ENCODE measurements at places on chromosomes 4 and X.

DNA sequence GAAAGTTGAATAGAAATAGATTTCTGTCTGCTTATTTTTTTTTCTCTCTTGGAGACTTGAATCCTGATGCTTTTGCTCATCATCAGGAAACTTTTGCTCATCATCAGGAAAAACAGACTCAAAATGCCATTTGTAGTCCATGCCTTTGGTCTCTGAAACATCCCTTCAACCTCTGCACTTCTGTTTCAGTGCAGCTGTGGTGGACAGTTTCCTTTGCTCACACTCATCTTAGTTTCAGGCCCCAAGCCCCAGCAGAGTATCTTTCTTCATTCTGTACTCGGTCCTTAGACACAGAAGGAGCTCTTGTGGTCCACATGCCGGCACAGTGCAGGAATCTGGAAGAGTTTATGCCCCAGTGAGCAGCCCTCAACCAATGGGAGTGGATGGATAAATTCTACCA lies 337.9 kb downstream of the PPP3CA start:
- no peak for DNase-seq

GRCh38 chr4:155114790-155115189 lies 93.6 kb upstream of the NPY2R start:
- DNase-seq: no peak

- DNase-seq: no peak
These were observed 1026.4 kb upstream of the ADGRL3 start for GRCh38 chr4:60173718-60174117.

DNA sequence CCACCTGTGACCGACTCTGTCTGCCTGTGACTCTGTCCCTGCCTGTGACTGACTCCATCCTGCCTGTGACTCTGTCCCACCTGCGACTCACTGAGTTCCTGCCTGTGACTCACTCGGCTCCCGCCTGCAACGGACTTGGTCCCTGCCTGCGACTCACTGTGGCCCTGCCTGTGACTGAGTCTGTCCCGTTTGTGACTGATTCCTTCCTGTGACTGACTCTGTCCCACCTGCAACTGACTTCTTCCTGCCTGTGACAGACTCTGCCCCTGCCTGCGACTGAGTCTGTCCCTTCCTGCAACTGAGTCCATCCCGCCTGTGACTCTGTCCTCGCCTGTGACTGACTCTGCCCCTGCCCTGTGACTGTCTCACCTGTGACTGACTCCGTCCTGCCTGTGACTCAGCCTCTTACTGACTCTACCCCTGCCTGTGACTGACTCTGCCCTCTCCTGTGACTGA lies 9.6 kb upstream of the UVSSA start:
- no peak for DNase-seq

GRCh38 chrX:11995146-11995545 lies 143.1 kb upstream of the FRMPD4 start:
- DNase-seq: no peak

DNA sequence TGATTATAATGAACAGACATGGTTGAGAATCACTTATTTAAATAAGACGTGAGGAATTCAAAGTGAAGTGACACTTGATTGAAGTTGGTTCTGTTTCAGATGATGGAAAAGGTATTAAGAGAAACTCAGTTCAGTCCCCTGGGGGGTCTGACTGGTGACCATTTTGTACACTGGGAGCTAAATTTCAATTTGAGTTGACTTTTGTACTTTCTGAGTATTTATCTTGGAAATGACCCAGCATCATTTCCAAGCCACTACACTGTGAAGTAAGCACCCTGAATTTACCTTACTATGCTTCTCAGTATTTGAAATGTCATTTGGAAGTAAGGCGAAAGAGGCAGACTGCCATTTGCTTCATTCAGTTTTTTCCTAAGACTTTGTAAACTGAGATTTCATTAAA lies 73.4 kb downstream of the CNOT6L start:
- no peak for DNase-seq

DNA sequence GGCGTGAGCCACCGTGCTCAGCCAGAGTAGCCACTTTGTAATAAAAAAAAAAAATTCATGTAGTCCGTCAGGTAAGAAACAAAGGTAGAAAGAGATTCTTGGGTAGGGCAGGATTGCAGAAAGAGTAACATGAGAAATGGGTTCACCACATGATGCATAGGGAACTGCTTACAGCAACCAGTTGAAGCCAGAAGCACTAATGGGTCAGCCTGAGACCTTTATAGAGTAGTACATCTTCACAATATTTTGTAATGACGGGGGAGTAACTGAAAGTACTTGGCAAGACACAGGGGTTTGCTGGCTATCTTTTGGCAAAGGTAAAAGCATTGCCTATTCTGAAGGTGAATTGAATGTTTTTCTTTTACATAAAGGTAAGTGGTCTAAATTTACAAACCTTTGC lies 29.1 kb downstream of the FAM193A start:
- DNase-seq: no peak

- no peak for DNase-seq
These were observed 1066.0 kb downstream of the GLUD2 start for GRCh38 chrX:122113376-122113775.

GRCh38 chrX:8341814-8342590 lies 122.6 kb upstream of the VCX3B start:
- DNase-seq: no peak

DNA sequence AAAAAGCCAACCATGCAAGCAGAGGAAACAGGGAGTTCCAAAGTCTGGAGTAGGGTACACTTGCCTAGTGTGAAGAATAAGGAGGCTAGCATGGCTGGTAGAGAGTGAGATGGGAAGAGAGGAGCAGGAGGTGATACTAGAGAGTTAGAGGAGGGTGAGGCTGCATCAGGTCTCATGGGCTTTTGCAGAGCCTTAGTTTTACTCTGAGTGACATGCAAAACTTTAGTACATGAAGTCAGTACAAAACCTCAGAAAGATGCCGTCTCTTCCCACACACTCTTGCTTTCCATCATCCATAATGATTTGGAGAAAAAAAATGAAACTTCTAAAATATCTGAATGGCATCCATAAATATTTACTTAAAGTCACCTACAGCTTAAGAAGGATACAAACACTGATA lies 5.0 kb downstream of the OPRPN start:
- no peak for DNase-seq

GRCh38 chr4:164261831-164262230 lies 492.1 kb upstream of the SMIM31 start:
- no peak for DNase-seq

DNA sequence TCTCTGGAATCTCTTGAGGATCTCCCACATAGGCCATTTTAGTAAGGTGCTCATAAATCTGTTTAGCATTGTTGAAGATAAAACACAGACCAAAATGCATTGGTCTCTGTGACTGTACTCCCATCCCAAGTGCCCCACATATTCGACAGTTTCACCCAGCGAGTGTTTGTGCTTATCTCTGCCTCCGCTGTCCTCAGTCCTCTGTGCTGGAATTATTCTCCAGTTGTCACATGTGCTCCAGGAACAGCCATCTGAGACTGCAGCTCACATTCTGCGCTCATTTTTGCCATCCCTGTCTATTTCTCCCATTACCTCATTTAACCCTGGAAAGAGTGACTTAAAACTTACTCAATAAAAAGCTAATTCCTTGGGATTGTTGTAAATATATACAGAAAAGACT lies 27.6 kb upstream of the DCHS2 start:
- DNase-seq: no peak

DNA sequence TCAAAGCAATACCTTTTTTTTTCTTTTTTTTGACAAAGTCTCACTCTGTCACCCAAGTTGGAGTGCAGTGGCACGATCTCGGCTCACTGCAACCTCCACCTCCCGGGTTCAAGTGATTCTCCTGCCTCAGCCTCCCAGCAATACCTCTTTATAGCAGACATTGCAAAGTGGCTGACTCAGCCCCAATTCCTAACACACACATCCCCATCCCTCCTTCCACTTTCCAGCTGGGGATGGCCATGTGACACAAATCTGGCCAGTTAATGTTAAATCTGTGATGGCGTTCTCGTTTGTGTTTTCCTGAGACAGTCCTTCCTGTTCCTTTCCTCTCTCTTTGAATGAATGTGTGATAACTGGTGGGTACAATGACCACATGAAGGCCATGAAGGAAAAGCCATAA lies 276.2 kb upstream of the KLF3 start:
- DNase-seq: no peak

DNA sequence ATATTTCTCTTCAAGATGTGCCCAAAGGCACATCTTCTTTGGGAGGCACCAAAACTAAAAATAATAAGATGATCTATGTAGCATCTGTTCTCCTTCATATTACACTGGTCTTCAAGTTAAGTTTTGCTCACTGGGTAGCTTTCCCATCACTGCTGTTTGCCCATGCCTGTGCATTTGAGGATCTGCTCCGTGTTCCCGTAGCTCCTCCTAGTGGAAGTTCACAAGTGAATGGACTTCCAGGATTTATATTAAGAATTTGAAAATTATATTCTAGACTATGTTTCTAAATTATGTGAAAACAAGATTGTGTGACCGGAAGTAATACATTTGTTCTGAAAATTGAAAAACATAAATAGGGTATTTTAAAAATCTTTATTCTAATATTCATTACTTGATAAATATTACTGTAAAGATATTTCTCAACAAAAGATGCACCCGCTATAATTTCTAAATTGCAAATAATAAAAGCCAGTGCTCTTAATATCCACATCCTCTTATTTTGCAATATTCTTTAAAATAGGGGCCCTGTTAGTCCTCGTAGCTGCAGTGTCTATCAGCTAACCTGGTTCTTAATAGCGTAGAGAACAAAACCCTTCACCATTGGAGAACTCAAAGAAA lies 147.7 kb downstream of the RBM46 start:
- DNase-seq: no peak

DNA sequence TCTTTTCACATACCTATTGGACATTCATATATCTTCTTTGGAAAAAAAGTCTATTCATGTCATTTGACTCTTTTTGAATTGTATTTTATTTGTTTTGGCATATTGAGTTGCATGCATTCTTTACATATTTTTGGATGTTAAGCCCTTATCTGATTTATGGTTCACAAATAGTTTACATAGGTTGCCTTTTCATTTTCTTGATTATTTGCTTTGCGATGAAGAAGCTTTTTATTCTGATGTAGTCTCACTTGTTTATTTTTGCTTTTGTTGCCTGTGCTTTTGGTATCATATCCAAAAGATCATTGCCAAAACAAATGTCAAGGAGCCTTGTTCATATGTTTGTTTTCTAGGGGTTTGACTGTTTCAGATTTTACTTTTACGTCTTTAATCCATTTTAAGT lies 43.9 kb downstream of the SPOCK3 start:
- DNase-seq: no peak

DNA sequence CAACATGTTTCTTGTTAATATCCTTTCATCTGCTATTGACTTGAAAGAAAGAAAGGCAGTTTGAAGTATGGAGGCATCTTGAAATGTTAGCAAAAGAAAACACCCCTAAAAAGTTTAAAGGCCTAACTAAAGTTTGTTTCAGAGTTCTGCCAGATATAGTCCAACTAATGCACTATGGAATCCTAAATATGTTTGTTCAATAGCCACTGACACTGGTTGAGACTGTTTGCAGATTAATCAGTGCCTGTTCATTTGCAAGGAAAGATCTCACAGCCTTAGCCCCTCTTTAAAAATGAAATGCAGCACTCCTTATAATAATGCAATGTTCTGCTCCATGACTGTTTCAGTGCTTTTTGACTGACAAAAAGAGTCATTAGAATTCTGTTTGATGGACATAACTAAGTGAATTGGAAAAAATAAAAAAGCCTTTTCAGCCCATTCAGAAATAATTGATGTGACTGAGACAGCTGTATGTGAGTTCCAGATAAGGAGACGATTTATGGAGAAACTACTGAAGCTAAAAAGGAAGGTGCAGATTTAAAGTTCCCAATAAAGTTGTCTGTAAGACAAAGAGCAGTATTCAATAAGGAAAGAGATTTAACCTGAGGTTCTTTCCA lies 192.0 kb downstream of the PCDH7 start:
- DNase-seq: no peak

DNA sequence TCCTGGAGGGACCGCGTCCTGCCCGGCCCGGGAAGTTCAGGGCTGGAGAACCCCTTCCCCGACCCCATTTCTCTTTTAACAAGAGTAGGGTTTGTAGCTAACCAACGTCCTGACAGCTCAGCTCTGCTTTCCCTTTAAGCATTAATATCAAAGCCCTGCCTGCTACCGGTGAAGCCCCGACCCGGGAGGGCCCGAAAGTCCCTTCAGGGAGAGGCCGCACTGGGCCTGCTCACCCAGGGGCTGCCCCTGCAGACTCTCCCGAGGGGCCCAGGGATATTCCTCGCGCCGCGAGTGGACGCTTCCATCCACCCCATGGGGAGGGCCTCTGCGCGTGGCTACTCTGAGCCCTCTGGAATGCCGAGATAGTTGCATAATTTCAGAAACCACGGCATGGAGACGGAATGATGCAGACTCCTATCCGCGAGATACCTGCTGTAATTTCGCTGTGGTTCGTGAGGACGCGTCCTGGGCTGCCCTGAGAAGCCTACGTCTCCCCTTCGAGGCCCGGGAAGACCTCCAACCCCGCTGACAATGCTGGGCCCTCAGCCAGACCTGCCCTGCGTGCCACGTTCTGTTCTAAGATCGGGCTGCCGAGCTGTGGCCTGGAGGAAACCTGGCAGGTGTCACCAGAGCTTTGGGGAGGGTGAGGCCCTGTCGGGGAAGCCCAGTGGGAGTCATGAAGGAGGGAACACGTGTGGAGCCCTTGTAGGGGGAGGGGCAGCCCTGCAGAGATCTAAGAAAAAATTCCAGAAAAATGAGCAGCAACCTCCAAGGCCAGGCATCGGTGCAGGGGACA lies 999 bp upstream of the CTBP1 start:
- DNase-seq: no peak

- no peak for DNase-seq
These were observed 1594.7 kb downstream of the TECRL start for GRCh38 chr4:62814510-62815047.

DNA sequence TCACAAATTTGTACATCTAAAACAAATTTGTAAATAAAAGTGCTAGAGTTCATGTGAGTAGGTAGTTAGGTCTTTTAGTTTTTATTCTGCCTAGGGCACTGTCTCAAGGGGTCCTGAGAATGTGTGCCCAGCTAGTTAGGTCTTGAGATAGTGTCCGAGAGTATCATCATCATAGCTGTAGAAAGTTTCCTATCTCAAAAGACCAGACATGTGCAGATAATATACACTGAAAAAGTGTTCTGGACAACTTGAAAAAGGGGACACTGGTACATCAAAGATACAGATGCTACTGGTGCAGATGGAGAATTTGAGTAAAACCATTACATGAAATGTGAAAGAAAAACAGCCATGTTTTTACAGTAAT lies 1.8 kb upstream of the ZCCHC4 start:
- no peak for DNase-seq
